Nasal cavity respiratory epithelium epithelial cell of viscerocranial mucosa (primary cell): ENCODE measurements at places on chromosomes 16 and 17. TPM values are rescaled to one million over a fixed set of nuclear protein-coding genes. Genes with fewer than 3 reads are reported as not detected.

The MAPK7 gene
- 5.5 and 20.8 TPM in 2 replicates for total RNA-seq

The ACSF2 gene
- 14.4 and 37.2 TPM in 2 replicates for total RNA-seq

The CDH5 gene
- total RNA-seq, result under 0.01 TPM in 2 replicates

The STH gene
- total RNA-seq, result not detected in 2 replicates

The SCN4A gene
- 0.07 and 0.68 TPM in 2 replicates for total RNA-seq

The DPEP2NB gene
- not detected in 2 replicates for total RNA-seq

The CCL4 gene
- not detected in 2 replicates for total RNA-seq

The HASPIN gene
- 0.34 and 0.50 TPM in 2 replicates for total RNA-seq

The SLC16A11 gene
- 0.07 TPM in 1 of 2 replicates, not detected in the other for total RNA-seq

The DNAI2 gene
- total RNA-seq, result 0.07 TPM in 1 of 2 replicates, not detected in the other

The RAB40C gene
- total RNA-seq, result 14.4 and 18.3 TPM in 2 replicates

The SRCIN1 gene
- 0.64 and 0.68 TPM in 2 replicates for total RNA-seq

The GRAPL gene
- total RNA-seq, result not detected in 2 replicates
